ENCODE measurements at places on chromosomes 5 and 9.

GRCh38 chr5:145847499-145848497 is 12.7 kb upstream of the PRELID2 start:
- DNase-seq: peak; percentile 77

- DNase-seq: no peak
These were observed 222.5 kb downstream of the NXNL2 start for GRCh38 chr9:88757406-88758010.

DNA sequence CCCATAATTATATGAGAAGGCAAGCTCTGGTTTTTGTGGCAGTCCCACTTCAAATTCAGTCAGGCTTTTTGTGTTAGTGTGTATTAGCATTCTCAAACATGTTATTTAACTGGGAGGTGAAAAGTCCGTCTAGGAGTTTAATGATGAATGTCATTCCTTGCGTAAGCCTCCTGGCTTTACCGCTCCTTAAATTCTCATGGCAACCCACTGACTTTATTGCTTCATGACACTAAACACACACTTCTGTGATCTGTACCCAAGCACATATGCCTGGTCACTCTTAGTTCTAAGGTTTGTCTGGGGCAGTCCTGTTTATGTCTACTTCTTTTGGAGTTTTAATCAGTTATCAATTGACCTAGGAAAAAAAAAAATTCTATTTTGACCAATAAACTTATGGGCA is 677.9 kb upstream of the DMAC1 start:
- DNase-seq: no peak

DNA sequence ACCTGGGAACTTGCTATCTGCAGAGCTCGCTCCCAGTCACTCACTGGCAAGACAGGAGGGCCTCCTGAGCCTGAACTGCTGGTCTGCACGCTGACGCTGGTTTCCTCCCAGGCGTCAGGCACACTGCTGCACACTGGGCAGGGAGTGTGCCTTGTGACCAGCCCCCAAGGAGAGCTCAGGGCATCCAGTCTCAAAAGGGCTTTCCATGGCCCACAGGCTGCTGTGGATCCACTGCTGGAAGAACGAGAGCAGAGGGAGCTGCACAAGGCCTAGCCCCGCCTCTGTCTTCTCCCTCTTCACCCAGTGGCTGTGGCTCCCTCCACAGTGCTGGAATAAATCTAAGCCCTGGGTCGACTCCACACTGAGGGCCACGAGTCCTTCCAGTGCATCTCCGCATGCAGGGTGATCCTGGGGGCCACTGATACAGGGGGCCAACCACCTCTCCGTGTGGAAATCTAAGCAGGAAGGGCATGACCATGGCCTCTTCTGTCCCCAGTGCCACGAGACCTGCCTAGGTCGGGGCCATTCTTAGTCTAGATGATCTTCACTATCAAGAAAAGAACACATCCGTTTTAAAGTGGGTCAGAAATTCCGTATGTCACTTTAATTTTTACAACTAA is 93.6 kb downstream of the CAMSAP1 start:
- DNase-seq: no peak

GRCh38 chr5:38772471-38772870 is 73.3 kb upstream of the OSMR start:
- DNase-seq: no peak

DNA sequence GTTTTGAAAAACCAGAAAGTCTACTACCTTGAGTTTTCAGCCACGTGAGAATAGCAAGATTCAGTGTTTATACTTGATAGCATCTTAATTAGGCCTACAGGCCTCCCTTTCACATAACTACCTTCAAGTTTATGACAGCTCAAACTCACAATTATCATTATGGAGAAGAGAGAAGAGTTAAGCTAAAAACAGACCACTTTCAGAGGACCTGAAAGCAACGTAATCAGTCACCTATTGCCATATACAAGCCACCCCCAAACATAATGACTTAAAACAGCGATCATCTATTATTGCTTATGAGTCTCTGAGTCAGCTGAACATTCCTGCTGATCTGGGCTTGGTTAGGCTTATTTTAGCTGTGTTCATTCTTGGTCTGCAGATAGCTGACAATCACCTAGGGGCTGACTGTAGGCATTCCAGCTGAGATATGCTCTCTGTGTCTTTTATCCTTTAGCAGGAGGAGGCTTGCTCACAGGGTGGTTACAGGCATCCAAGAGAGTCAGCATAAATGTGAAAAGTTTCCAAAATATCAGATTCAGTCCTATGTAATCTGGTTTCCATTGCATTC is 130.9 kb downstream of the COX7C start:
- DNase-seq: no peak

DNA sequence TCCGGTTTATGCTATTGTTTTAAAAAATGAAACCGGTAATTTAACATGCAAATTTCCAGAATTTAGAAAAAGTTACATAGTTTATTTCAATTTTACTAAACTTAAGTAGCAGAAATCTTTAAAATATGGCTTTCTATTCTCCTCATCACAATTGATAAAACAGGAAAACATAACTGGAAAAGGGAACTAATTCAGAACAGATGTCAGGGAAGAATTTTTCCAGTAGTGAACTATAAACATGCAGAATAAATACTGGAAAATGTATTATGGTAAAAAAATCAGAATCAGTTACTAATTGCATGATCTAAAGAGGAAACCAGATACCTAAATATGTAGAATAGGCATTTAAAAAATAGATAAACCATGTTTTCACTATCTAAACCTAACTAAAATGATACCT is 7.3 kb upstream of the NR4A3 start:
- no peak for DNase-seq

DNA sequence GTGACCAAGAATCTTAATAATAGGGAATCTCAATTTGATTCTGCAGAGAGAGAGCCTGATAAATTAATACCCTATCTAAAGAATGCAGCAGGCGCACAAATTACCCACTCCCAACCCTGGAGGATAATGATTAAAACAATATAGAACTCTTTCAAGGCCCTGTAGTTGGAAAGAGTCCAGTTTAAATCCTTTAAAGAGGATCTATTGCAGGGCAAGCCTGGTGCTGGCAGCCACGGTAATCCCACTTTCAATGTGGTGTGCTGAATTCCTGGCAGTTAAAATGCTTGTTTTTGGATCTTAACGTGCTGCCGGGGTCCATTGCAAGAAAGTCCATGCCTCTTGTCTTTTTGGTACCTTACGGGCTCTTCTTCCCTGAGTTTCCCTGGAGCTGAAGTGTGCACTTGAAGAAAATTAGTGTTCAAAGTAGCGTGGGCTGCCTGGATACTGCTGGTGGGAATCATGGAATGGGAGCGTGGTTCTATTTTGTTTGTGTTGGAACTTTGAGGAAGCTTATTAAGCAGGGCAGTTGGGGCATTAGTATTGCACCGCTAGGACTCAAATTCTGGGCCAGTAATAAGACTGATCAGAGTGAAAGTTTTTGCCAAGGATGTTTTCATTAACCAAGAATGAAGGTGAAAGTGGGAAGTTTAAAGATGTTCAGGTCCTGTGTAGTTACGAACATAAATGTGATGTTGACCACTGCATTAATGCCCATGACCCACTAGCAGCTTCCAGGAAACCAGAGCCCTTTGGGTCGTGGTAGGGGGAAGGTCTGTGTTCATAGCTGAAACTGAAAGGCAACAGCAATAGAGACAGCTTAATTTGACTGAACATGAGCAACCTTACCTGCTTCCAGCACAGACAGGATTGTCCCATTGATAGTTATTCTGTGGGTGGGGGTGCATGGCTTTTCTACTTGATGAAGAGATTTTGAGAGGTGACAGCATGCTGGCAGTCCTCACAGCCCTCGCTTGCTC is 20.8 kb downstream of the MARCHF6 start:
- DNase-seq: no peak

GRCh38 chr9:115689331-115689730 is 464.3 kb upstream of the PAPPA start:
- DNase-seq: no peak

- DNase-seq: peak; percentile 34
These were observed 47.8 kb upstream of the TRIM32 start for GRCh38 chr9:116639251-116639741.

- DNase-seq: peak; percentile 61
These were observed 4.9 kb upstream of the C7 start for GRCh38 chr5:40904205-40904993.

DNA sequence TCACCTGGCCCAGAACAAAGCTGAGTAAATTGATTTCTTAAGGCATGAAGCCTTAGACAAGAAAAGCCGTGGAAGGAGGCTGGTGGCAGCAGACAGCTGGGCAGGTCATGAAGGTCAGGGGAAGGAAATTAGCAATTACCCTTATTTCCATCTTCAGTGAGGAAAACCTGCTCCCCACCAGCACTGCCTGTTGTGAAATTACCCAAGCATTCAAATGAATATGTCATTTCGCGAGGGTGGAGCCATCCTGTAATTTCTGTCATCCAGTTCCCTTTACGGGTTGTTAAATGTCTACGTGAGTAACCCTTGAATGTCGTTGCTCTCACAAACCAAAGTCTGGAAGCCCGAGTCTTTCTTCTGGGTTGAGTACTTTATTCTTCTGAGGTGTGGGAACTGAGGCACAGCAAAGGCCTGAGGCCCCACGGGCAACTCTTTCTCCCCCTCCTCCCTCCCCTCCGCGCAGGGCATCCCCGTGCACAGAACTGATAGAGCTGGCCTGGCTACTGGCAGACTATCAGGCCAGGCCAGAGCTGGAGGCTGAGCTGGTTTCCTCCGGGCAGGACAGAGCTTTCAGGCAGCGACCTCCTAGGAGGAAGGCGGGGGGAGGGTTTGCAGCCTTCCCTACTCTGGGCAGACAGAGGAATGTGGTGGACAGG is 22.0 kb upstream of the AK3 start:
- DNase-seq: peak; percentile 50

DNA sequence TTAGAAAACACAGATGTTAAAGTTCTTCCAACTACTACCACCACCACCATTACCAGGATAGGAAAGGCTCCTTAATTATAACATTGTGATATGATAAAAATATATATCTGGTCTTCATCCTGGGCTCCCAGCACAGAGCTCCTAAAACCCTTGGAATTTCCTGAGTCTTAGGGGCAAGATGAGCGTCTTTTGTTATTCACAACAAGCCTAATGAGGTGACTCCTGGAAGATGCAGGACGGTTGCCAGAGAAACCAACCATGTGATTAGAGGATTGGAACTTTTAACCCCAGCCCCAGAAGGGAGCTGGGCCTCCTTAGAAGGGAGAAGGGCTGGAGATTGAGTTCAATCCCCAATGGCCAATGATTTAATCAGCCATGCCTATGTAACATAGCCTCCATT is 148.0 kb upstream of the ADRA1B start:
- DNase-seq: no peak

DNA sequence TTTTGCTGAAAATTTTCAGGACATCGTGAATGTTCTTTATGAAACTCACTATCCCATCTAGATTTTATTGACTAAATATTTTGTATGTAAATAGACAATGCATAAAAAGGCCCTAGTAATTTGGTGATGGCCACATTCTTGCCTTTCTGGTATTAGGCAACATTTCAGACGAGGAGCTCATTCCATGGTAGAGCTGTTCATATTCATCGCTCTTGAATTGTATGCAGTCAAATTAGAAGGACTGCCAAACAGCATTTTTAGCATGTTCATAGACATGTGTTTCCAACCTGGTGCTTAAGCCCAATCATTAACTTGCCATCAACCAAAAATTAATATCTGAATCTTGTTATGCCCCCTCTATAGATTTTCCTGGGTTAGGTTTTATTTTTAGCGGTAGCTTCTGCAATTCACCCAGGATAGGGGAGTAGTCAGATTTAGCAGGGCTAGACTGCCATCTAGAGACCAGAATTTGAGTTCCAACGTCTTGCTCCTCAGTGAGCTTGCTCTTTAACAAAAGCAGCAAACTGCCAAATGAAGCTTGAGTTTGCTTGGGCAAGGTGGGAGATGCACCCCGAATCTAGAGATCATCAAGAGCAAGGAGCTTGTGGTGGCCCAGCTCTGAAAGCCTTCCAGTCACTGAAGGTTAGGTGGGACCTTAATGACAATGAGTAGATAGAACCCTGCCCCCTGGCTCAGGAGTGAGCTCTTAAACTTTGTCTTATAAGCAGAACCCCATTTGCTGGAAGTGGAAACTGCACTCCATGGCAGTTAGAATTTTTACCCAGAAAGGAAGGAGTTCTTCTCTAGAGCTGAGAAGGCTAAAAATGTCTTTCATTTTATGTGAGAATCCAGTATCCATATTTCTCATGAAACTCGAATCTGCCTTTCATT is 456.2 kb downstream of the RASEF start:
- DNase-seq: peak; percentile 80

DNA sequence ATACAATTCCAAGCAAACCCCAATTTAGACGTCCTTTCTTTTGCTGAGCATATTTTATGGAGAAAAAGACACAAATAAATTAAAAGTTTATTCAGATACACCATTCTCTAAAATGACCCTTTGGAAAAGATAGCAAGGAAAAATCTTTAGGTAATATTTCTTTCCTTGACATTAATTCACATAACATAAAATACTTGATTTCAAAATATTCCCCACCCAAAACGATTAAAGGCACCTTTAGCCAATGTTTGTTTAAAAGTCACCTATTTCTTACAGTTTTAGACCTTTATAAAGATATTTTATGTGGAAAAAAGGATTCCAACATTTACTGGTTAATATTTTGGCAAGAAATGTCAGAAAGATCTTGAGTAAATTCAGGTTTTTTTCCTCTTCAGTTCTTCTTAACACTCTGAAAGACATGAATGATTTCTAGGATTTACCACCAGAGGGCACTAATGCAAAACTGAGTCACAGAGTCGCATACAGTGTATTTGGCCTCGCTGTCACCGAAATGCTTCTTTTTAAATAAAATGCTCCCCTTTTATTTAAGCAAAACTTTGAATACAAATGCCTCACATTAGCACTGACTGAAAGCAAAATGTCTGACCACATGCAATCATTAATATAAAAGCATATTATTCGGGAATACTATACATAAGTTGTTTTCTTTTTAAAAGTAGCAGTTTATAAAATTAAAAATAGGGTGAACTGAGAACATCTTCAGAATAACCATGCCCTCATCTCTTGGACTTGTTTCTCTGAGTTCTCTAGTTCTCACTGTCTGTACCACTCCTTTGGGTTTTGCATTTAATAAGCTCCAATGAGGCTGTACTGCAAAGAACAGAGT is 122.5 kb downstream of the SLC1A3 start:
- DNase-seq: peak; percentile 71

GRCh38 chr9:1473956-1474634 is 423.9 kb downstream of the DMRT2 start:
- DNase-seq: no peak

DNA sequence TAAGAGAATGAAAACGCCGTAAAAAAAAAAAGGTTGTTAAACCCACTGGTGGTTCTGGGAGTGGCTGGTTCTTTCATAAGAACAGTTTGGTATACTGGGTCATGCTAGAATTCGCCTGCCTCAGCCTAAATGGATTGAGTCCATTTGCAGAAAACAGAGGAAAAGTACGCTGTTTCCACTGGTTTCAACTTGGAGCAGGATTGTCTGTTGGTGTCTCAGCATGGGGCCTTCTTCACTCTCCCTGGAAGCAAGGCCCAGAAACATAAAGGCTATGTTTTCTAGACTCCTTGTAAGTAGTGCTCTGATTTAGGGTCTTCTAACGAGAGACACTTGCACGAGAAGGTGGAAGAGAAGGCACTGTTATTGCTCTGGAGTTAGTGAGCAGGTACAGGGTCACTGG is 116.9 kb upstream of the MTAP start:
- DNase-seq: no peak

- DNase-seq: no peak
These were observed 185.6 kb upstream of the ZNF462 start for GRCh38 chr9:106677374-106677773.
